G401 (cell line): ENCODE measurements at places on chromosomes 11 and 22. TPM values are rescaled to one million over a fixed set of nuclear protein-coding genes. Genes with fewer than 3 reads are reported as not detected.

COX8A gene
- 499 and 536 TPM in 2 replicates for total RNA-seq

DBX1 gene
- total RNA-seq: not detected in 2 replicates

UEVLD gene
- 15.1 and 18.5 TPM in 2 replicates for total RNA-seq

TSPO gene
- 23.9 and 32.7 TPM in 2 replicates for total RNA-seq

NPAS4 gene
- total RNA-seq: not detected in 2 replicates

HEPHL1 gene
- total RNA-seq: not detected in 2 replicates

TSSK2 gene
- total RNA-seq: not detected in 2 replicates
